ENCODE measurements at places on chromosomes 12 and 14. TPM values are rescaled to one million over a fixed set of nuclear protein-coding genes. Genes with fewer than 3 reads are reported as not detected.

- no peak for DNase-seq
Measured at GRCh38 chr14:33068040-33068439, 129.4 kb downstream of the NPAS3 start.

GRCh38 chr12:114949058-114949820, 265.3 kb upstream of the TBX3 start:
- DNase-seq = no peak

The SLC5A8 gene
- total RNA-seq = not detected

DNA sequence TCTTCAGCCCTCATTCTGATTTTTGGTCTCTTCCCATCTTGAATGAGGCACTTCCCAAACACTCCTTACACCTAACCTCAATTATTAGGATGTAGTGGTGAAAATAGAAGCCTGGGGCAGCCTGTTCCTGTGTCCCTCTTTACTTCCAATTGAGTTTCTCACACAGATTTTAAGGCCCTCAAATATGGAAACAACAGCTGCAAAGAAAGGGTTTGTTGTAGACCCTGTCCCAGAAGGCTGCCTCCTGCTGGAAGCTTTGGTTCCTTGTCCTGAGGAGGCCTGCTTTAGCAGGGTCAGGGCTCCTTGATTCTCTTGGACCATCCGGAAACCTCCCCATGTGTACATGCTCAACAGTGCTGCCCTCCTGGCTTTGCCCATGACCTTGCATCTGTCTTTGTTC, 101.3 kb downstream of the TGFB3 start:
- DNase-seq = no peak

GRCh38 chr14:72630374-72630773, 263.5 kb downstream of the DPF3 start:
- DNase-seq = no peak

- no peak for DNase-seq
Measured at GRCh38 chr12:78792052-78792698, 72.4 kb upstream of the SYT1 start.

The KERA gene
- not detected for total RNA-seq
